ENCODE measurements at places on chromosomes 13 and 19.

- no peak for DNase-seq
These were observed 29.4 kb downstream of the ERCC5 start for GRCh38 chr13:102875256-102875655.

DNA sequence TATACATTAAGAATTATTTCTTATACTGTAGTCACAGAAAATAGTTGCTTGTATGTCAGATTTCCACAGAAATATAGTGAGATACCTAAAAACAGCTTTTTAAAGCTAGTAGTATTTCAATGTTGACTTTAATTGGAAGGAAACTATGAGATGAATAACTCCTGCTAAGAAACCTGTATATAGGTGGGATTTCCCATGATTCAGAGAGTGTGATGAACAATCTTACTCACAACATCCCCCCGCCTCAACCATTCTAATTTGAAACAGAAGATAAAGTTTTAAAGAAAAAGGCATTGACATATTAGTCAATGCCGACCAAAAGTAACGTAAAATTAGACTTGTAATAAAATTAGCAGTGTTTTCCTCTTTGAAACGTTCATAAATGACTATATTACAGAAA is 1.4 kb upstream of the MIR17HG start:
- no peak for DNase-seq

- no peak for DNase-seq
These were observed 2.1 kb upstream of the PLVAP start for GRCh38 chr19:17379221-17379631.

- no peak for DNase-seq
These were observed 2.9 kb downstream of the C13orf46 start for GRCh38 chr13:113970810-113971470.

- DNase-seq, result no peak
These were observed 213.8 kb downstream of the KCTD12 start for GRCh38 chr13:76672420-76672819.

- no peak for DNase-seq
These were observed 22.5 kb downstream of the LIG1 start for GRCh38 chr19:48147597-48148175.

DNA sequence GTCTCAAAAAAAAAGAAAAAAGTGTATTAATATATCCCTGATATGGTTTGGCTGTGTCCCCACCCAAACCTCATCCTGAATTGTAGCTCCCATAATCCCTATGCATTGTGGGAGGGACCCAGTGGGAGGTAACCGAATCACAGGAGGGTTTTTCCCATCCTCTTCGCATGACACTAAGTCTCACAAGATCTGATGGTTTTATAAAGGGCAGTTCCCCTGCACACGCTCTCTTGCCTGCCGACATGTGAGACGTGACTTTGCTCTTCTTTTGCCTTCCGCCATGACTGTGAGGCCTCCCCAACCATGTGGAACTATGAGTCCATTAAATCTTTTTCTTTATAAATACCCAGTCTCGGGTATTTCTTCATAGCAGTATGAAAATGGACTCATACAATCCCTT is 17.7 kb downstream of the STK24 start:
- no peak for DNase-seq

GRCh38 chr19:33413868-33414666 is 40.6 kb downstream of the CEBPG start:
- no peak for DNase-seq

DNA sequence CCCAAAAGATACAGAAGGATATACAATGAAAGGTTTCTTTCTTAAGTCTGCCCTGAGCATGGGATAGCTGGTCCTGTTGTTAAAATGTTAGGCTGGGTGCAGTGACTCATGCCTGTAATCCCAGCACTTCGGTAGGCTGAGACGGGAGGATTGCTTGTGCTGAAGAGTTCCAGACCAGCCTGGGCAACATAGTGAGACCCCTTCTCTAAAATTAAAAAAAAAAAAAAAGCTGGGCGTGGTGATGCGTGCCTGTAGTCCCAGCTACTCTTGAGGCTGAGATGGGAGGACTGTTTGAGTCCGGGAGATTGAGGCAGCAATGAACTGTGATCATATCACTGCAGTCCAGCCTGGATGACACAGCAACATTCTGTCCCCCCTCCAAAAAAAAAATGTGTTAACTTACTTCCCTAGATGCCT is 52.5 kb upstream of the SHKBP1 start:
- DNase-seq, result no peak

DNA sequence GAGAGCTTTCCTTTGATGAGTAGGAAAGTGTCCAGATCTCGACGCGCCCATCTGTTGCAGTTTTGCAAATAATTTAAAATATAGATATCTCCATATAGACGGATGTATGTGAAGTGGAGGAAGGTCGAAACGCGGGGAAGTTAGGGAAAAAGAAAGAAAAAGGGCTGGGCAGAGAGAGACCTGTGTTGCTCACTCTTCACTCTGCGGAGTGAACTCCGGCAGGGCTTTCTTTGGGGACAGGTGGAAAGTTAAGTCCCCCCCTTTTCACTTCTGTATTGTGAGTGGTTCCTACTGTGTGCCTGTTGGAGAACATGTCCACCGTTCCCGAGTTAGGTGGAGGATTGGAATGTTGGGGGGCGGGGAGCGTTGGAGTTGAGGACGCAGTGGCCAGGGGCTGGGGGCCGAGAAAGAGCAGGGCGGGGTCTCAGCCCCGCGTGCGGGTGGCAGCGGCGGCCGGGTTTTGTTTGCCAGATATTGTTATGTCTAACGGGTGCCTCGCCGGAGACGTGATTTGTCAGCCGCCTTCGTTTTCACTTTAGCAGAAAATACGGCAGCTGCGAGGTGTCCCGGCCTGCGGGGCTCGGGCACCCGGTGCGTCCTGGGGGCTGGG is 145.1 kb upstream of the ZNF536 start:
- no peak for DNase-seq

DNA sequence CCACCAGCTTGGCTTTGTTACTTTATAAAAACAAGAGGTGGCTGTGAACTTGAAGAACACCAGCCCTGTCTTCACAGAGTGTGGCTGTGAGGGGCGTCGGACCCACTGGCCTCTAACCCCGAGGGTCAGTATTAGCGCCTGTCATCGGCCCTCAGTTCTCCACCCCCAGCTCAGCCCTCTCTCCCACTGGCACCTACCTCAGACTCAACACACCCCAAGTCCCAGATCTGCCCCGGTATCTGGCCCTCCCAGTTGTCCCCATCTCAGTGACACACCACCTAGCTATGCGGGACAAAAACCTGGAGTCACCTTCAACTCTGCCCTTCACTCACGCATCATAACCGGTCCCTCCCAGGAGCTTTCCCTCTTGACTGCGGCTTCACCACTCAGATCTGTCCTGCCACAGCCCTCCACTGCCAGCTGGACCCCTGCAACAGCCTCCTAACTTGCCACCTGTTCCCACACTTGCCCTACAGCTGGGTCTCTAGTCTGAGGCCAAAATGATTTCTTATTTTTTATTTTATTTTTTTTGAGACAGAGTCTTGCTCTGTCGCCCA is 45.4 kb downstream of the PEPD start:
- DNase-seq, result no peak

DNA sequence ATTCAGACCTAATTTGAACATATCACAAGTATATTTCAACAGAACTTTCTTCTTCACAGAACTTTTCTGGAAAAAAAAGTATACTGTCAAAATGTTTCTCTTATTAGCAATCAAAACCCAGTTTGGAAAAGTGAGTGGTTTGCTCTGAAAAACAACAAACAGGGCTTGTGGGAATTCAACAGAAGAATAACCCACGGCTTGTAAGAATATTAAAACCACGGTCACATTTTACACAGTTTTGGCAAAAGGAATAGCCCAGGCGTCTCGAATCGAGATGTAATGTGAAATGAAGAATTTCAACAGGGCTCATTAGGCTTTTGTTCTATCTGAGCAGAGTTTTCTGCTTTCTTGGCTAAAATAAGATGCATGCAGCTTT is 70.7 kb downstream of the COL4A2 start:
- no peak for DNase-seq

DNA sequence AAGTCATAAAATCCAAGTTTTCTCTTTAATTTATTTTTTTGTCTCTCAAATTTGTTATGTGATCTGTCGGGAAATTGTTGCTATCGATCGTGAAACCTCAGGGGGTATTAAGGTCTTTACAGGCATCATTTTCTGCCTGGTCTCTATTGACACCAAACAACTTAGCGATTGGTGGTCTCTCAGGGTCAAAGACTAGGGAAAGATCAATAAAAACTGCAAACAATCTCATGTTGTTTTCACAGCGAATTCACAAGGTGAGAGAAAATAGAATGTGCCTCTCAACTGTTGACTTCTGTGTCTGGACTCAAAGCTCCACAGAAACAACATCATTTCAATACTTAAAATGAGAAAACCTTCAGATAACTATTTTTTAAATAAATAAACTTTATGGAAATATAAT is 645.4 kb upstream of the MIR17HG start:
- no peak for DNase-seq

GRCh38 chr19:54391589-54392061 is 23.6 kb upstream of the TTYH1 start:
- no peak for DNase-seq

GRCh38 chr19:35293363-35293739 is 1.4 kb downstream of the MAG start:
- DNase-seq, result no peak

GRCh38 chr19:32809754-32810153 is 59.8 kb downstream of the SLC7A9 start:
- DNase-seq, result no peak

DNA sequence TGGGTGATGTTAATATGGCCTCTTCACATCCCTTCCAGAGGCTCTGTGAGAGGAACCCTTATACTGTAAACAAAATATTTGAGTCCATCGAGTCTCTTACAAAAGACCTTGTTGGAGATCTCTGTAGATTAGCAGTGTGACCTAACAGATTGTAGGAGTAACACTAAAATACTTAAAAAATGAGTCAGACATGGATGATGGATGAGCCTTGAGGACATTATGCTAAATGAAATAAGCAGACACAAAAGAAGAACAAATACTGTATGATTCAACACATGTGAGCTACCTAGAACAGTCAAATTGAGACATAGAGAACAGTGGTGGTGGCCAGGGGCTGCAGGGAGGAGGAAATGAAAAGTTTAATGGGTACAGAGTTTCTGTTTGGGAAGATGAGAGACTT is 152.2 kb upstream of the UBL3 start:
- no peak for DNase-seq

- DNase-seq, result no peak
These were observed 48.0 kb upstream of the SLC7A9 start for GRCh38 chr19:32917616-32917996.

DNA sequence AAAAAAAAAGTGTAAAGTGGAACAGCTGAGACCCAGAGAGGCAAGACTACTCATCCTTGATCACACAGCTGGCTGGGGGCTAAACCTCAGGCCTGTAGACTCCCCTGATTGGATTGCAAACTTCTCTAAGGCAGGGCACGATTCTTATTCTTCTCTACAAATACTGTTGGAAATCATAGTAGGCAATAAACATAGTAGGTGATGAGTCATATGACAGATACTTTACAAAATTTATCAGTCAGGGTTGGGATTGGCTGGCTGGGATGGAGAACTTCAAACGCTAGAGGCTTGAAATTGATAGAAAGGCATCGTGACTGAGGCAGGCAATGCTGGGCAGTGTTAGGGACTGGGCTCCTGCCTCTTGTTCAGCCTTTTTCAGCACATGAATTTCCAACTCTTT is 5.9 kb upstream of the MATK start:
- DNase-seq, result no peak

DNA sequence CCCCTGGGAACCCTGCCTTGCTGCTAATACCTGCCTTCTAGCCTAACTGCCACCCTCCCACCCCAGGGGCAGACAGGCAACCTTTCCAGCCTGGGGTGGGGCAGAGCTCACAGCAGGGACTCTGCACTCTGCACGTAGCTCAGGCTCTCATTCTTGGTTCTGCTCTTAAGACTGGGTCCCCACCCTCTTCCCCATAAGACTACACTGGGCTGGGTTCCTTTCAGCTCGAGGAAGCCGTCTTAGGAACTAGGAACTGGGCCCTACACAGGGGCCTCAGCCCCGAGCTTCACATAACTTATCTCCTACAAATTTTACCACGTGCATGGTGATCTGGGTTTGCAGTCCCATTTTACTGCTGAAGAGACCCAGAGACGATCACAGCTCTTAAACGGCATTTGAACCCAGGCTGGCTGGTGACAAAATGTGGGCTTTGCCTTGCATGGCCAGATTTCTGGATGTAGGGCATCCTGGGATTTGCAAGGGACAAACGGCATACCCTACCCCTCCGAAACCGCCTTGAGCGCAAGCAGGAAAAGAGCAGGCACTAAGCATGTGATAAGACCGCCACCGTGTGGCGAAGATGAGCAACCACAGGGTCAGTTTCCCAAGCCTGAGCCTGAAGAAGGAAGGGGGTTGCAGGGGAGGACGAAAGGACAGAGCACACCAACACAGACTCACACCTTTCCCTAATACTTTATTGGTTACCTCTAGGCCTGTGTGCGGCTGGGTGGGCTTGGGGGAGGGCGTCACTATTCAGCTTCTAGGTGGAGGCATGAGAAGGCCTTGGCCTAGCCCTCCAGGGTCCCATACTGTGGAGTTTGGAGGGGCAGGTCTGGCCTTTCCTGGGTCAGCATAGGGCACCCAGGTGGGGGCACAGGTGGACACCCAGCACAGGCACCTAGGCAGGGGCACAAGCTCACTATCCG is 5.1 kb downstream of the JUNB start:
- no peak for DNase-seq

DNA sequence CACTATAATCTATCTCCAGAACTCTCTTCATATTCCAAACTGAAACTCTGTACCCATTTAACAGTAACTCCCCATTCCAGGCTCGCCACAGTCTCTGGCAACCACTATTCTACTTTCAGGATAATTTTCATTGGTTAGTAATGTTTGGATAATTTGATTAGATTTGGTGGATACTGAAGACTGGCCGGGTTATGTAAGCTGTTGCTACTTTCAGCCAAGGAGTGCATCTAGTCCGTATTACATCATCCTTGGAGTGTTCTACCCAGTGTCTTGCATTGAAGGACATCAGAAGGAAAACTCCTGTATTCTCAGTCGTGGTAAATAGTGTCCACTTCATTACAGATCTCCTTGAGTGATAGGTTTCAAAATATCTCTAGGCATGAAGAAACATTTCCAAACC is 60.5 kb downstream of the PCCA start:
- no peak for DNase-seq

GRCh38 chr13:27466513-27466912 is 16.1 kb upstream of the MTIF3 start:
- no peak for DNase-seq

DNA sequence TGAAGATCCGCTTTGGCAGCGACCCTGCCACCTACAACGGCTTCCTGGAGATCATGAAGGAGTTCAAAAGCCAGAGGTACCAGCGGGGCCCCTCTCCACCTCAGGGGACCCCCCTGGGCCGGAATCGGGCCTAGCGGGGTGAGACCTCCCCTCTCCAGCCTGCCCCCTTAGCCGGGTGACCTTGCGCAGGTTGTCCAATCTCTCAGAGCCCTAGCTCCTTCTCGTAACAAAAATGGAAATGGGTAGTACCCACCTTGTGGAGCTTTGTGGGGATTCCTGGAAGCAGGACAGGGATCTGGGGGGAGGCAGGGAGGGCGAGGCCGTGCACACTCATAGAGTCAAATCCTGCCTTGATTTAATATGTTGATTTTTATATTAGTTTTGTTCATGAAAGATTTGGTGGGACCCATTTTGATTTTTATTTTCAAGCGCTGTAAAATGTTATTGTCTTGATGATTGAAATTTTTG is 658 bp downstream of the SIN3B start:
- DNase-seq, result no peak

- no peak for DNase-seq
These were observed 41.8 kb downstream of the RNASEH2B start for GRCh38 chr13:50951366-50951765.

- DNase-seq, result no peak
These were observed 16.5 kb upstream of the CACTIN start for GRCh38 chr19:3642987-3643673.

- no peak for DNase-seq
These were observed 410.9 kb downstream of the DACH1 start for GRCh38 chr13:71456136-71456535.

Measured in cortex of kidney (tissue), 1 donor.